ENCODE measurements at places on chromosomes 3 and 15.

DNA sequence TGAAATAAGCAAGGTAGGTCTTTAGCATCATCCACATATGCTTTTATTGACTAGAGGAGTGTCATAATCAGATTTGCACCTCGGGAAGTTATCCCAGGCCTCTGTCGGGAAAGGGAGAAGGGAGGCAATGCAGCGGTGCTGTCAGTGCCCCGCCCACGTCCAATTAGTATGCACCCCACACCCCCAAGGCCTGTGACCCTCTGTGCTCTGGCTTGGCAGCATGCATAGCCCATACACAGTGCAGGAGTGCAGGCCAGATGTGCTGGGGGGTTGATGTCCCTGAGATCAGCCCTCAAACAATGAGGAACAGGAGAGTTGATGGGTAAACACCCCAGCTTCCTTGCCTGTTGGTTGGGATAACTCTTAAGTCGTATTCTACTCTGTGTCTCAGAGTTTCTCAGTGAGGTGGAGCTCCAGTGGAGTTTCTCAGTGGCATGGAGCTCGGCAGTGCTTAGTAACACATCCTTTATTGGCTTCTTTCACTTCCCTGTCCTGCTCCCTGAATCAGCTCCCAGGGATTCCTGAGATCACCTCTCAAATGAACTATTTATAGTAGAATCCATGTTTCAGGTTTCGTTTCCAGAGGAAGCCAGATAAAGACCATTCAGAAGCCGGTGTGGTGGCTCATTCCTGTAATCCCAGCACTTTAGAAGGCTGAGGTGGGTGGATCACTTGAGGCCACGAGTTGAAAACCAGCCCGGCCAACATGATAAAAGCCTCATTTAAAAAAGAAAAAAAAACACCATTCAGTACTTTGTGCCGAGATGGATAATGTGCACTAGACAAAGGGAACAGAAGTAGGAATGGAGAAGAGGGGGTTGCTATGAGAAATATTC lies 26.7 kb upstream of the NDUFB4 start:
- no peak for DNase-seq

- DNase-seq: no peak
Observed at GRCh38 chr3:106534206-106534605, 665.4 kb upstream of the CBLB start.

DNA sequence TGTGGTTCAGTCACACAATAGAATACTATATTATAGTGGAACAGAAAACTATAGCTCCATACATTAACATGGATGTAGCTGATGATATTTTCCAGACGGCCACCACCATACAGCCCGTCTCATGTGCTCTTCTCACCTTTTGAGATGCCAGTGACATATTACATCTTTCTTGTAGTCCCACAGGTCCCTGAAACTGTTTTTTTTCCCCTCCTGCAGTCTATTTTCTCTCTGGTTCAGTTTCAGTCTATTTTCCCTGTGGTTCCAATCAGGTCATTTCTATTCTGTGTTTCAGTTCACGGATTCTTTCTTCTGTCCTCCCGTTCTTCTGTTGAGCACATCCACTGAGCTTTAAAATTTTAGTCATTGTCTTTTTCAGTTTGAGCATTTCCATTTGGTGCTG lies 72.2 kb downstream of the PPCDC start:
- DNase-seq: no peak

- DNase-seq: no peak
Observed at GRCh38 chr3:167862104-167862730, 126.7 kb downstream of the SERPINI1 start.

DNA sequence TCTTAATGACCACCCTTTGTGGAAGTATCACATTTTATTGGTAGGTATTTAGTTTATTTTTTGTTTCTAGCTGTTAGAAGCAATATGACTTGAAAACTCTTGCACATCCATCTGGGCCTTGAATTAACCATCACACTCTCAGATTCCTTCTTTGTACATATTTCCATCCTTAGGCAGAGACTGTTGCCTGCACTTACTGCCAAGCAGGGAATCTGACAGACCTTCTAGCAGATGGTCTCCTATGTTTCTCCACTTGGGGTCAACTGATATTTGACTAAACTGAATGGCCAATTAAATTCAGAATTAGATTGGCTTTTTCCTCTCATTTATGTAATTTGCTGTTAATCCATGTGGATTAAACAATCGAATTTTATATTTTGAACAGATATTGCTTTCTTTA lies 324.9 kb upstream of the TGFBR2 start:
- no peak for DNase-seq

DNA sequence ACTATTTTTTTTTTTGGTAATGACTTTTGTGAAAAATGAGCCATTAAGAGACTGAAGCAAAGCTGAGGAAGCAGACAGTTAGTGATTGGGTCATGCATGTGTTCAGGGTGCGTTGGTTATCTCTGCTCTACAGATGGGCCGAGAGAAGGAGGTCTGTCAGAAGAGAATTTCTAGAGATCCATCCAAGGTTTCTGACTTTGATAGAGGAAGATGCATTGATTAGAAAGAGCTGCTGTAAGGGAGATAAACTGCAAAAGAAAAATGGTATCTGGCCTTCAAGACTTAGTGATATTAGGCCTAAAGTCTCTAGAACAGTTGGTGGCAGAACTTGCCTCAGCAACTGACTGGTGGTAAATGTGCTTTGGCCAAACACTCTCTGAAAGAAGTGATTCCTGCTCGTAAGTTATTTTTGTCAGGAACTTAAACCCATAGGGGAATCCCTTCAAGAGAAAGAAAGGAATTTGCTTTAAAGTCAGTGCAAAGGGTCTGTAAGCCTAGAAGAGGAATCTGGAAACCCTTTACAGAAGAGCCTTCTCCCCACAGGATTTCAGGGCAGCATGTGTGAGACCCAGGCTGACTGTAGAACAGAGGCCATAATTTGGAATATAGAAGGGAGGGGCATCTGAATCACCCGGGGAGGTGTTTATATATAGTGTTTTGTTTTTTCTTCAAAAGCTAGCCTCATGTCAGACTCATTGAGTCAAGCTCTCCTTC lies 67.8 kb downstream of the OPA1 start:
- no peak for DNase-seq

DNA sequence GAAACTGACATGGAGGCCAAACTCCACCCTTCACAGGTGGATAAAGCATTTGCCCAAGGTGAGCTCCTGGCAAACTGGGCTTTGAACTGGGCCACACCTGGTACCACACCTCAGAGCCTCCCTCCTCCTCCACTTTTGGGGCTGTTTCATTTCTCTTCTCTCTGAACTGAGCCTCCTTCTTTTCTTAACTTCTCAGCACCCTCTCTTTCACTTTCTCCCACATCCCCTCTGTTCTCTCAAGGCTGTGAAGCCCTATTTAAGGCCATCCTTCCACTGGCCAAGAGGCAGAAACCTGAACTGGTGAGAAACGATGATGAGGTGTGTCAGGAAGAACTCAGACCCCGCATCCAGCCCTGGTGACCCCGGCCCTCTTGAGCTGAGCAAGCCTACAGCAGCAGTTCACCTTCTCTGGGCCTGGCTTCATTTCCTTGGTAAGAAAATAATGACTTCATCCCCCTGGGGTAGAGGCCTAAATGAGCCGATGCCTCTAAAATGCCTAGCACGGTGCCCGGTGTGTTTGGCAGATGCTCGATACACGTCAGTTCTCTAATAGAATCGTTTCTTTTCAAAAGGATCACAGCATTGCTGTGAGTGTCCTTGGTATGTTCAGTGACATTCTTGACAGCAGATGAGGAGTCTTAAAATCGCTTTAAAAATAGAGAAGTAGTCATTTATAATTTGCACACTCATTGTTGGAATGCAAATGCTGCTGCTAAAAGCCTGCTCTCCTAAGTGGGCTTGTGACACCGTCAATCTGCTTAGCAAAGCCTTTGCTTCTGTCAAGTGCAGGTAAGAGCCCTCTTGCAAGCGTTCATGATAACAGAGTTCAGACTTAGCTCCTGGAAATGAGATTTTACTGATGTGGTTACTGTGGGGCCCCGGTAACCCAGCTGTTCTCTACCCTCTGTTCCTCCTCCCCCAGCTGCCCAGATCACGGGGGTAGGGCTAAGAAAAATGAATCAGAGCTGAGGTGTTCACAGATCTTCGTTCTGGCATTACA lies 97.7 kb upstream of the ATP2B2 start:
- DNase-seq: no peak

DNA sequence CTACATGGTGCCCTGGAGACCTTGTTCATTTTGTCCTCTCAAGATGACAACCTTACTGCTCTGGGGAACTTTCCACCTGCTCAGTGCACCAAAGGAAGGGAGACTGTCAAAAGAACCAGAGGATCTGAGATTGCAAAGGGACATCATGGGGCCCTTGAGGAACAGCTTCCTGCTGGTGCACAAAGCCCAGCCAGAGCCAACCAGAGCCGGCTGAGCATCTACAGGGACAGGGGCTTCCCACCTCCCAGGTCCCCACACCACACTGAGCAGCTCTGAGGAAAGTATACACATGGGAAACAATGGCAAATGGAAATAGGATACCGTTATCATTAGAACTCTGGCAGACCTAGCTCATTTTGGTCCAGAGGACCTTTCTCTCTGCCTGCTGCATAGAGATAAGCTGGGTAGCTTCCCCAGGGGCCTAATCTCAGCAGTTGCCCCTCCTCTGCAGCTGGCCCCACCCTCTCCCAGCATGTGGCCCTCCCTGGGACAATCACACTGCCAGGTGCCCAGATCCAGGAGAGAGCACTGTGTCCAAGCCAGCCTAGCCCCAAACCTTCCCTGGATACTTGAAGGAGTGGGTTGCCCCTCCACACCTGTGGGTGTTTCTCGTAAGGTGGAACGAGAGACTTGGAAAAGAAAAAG lies 123.4 kb upstream of the PRR20G start:
- no peak for DNase-seq

DNA sequence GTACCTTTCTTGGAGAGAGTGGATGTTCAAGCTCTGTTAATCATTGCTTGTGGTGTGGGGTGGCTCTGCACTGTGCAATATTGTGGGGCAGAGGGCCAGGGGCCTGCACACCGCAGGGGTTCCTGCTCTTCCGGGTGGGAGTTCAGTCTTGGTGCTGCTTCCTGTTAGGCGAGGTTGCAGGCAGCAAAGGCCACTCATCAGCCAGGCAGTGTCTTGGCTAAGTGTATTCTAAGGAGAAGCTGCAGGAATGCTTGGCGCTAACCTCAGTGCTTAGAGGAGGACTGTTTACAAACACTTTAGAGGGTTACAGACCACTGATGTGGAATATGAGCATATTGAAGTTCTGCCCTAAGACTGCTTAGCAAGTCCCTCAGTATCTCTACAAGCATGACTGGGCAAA lies 81.7 kb downstream of the CEP63 start:
- no peak for DNase-seq

DNA sequence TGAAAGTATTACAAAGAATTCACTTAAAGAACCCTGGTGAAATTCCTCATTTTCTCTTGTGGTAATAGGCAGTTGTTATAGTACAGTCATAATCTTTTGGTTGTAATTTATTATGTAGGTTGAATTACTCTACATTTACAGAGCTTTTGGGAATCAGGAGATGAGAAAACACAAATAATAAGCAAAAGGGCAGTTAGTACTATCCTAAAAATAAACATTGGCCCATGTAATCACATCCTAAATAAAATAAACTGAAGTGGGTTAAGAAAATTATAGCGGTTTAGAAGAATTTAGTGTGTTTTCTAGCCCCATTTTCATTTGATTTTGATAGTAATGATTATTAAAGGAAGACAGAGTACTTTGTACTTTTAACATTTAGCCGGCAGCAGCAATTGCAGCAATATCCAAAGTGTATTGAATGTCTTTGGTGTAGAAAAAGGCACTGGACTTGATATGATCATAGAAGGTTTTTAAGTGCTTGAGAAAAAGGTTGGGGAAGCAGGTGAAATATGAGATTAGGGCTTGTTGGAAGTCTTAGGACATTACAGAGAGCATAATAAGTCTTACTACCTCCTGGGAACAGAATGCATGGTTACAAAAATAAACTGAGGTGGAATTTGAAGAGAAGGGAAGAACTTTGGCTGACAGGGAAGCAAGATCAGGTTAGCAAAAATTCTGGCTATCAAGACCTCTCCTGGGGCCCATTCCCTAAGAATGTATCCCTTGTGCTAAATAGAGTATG lies 79.9 kb downstream of the MBNL1 start:
- no peak for DNase-seq

- DNase-seq: no peak
Observed at GRCh38 chr3:38649500-38650247, at the start of gene SCN5A. Gene SCN5A, minus strand, starts transcription at chr3:38649687. Its CDS starts 16,380 bp downstream, at chr3:38633307.

GRCh38 chr15:58842713-58843396 lies 71.8 kb downstream of the MINDY2 start:
- no peak for DNase-seq

DNA sequence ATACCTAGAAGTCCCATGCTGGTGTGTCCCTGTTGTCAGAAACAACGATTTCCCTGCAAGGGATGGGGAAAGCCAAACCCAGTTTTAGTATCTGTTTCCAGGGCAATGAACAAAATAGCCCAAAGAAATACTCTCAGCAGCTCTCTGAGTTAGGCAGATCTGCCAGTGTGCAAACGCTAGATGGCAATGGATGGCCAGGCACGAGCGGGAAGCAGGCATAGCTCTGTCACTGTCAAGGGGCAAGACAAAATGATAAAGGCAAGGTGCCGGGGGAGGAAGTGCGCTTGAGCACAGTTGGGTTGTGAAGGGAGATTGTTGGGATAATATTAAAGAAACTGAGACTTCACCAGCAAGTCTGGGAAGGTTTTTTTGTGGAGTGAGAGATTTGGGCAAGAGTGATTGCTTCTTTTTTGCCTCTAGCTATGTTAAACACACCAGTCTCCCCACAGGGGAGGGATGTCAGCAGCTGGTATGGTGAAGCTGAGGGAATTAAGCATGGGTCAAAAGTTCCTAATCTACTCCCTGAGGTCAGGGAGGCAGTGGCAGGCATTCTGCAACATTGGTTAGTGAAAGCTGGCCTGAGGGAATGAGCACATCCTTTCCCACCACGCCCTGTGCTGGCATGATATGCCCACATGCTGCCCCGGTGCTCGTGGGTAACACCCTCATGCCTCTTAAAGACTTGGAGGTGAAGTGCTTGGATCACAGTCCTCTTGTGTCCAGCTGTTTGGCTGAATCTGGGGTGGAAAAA lies 117.5 kb downstream of the PDCD6IP start:
- DNase-seq: no peak

- DNase-seq: no peak
Observed at GRCh38 chr15:74231475-74231874, 4.7 kb upstream of the CCDC33 start.

DNA sequence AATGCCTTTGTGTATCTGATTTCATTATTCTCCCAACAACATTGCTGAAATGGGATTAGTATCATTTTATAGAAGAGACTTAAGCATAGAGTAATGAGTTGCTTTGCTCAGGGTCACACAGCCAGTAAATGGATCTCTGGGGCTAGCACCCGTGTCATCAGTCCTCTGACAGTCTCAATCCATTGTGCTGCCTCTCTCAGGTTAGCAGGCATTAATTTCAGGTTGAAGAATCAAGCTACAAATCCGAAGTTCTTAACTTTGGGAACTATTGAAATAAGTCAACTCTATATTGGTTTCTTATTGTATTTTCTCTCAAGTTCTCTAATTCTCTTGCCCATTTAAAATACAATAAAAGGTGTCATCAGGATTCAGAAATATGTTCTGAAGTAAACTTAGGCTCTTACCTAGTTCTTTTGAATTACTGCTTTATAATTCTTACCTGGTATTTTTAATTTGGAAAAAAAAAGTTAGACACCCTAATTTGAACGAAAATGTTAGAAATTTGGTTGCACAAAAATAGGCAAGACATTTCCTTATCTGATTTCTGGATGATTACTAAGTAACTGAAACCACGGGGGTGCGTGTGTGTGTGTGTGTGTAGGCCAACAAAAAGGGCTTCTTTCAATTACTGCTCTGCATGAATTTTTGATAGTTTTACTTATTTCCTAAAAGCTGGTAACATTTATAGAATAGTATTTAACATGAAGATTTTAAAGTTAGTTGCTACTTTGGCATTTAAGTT lies 189.8 kb downstream of the MBNL1 start:
- peak; percentile 16 for DNase-seq

Measured in fibroblast of skin of left biceps (primary cell).